ENCODE measurements at places on chromosomes 12 and 14.

- DNase-seq, result no peak
These were observed 92.3 kb downstream of the NTF3 start for GRCh38 chr12:5524116-5524768.

DNA sequence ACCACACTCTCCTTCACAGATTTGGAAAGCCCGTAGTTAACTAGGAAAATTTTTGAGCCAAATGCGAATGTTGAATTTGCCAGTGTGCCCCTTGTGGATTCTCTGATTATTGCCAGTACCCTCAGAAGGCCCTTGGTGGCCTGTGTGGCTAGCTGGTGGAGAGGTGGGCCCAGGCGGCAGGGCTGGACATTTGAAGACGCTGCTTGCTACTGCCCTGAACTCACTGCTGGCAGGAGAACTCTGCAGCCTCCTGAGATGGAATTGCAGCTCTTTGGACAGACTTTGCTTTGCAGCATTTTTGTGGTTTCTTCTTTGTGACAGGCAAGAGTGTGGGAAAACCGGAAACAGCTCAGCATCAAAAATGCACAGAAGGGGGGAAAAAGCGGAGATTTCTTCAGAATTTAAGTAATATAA is 97.6 kb downstream of the TGFB3 start:
- DNase-seq, result no peak

DNA sequence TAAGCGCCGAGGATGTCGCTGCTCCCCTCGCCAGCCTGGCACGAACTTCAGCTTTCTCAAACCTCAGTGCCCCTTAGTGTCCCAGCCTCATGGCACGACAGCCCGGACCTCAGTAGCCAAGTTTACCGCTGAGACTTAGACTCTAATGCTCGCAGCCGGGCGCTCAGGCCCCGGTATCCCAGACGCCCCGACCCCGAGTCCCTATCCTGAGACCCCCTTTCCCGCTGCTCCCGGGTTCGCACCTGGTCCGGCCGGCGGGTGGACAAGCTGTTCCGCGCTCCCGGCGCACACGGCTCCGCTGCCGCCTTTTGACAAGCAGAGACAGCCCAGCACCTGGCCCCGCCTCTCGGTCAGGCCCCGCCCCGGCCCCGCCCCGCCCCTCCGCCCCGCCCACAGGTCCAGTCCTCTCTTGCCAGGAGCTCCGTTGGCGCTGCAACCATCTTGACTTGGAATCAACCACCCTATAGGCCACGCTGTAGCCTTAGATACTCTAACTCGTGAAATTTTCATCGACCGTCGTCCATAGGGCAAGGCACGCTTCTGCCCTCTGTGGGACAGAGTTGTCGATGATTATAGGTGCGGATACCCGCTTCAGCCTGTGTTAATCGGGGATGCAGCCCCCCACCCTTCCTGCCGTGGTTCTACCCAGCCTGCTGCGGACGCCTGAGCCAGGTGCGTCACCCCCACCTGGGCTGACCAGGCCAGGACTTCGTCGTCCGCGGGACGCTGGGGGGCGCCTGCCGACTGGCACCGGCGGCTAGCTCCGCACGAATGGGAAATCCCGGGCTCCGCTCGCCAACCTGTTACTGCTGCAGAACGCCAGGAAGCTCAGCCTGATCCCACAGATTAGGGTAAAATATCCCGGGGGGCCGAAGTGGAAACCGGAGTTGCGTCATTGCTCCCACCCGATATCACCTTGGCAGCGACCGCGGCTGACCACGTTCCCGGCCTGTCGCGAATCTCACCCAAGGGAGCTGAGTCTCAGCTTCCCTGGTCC is at the start of gene VDR:
VDR (minus strand) TSS at position 282 of the 997 bp plus-strand sequence. CDS start 25,881 bp downstream, outside the sequence.
- peak; percentile 56 for DNase-seq

DNA sequence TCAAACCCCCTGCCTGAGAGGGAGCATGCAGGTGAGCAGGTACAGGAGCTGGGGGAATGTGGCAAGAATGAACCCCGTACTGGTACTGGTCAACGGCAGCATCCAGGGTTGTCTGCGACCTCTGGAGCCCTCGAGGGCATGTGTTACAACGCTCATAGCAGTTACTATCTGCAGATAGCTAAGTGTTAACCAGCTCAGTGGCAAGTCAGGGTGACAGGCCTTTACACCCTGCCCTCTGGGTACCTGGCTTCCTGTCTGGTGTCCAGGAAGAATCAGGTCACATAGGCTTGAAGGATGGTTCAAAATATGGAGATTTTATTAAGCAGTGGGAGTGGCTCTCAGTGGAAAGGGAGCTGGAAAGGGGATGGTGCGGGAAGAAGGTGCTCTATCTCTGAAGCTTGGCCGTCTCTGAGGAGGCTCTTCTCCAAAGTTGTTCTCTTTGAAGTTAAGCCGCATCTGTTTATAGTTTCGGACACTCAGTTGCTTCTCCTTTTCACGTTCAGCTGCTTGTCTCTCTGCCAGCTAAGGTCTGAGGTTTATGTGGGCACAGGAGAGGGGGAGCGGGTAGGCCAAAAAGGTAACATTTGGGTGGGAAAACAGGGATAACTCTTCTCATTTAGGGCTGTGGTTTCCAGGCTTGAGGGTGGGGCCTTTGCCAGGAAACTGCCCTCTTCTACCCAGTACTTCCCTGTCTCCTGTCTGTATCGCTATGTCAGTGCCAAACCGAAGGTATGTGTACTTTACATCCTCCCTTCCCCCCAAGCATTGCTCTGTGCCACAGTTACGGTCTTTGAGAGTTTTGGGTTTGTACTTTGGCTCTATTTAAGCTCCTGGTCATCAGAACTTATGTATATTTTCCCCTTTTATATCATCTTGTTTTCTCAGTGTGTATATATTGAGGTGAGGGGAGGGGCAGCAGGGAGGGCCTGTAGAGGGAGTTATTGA is 305.8 kb downstream of the RGS6 start:
- DNase-seq, result no peak

GRCh38 chr12:115620816-115621215 is 656.7 kb downstream of the MED13L start:
- DNase-seq, result no peak

GRCh38 chr12:3379079-3379478 is 111.9 kb upstream of the PRMT8 start:
- no peak for DNase-seq

GRCh38 chr12:122205053-122205925 is 1.8 kb downstream of the B3GNT4 start:
- no peak for DNase-seq

GRCh38 chr14:22252686-22253085 is 336.3 kb downstream of the DAD1 start:
- DNase-seq, result no peak

GRCh38 chr12:66538970-66539369 is 139.9 kb downstream of the GRIP1 start:
- DNase-seq, result no peak

GRCh38 chr14:106737021-106737420 is 1210.6 kb downstream of the TMEM121 start:
- DNase-seq, result peak; percentile 40

- DNase-seq, result peak; percentile 80
These were observed 28.0 kb downstream of the NELL2 start for GRCh38 chr12:44847888-44848702.

- no peak for DNase-seq
These were observed 79.8 kb downstream of the ADGRD1 start for GRCh38 chr12:131033486-131033885.

- no peak for DNase-seq
These were observed 134.2 kb downstream of the NTF3 start for GRCh38 chr12:5565933-5566599.

DNA sequence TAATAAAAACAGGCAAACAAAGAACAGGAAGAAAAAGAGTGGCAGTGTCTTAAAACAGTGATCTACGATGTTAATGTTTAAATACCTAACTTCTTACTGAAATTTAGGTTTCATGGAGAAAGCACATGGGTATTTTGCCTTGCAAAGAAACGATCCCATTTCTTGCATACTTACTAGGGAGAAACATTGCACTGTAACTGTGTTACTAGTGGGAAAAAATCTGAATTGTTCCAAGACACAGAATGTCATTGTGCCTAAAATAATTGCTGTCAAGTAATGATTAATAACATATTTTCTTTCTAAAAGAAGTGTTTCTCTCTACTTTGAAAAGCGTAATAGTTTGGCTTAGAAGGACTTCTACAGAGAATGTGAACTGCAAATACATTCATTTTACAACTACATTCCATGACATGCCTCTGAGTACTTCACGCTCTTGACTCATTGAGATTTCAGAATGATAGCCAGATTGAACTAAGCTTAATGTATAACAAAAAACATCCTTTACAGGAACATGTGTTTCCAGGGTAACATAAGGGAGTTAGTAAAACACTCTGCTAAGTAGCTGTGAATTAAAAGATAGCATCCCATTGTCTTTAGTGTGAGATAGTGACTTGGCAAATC is 256.2 kb upstream of the CPNE8 start:
- DNase-seq, result no peak

- no peak for DNase-seq
These were observed 14.4 kb upstream of the NTF3 start for GRCh38 chr12:5417500-5417899.

DNA sequence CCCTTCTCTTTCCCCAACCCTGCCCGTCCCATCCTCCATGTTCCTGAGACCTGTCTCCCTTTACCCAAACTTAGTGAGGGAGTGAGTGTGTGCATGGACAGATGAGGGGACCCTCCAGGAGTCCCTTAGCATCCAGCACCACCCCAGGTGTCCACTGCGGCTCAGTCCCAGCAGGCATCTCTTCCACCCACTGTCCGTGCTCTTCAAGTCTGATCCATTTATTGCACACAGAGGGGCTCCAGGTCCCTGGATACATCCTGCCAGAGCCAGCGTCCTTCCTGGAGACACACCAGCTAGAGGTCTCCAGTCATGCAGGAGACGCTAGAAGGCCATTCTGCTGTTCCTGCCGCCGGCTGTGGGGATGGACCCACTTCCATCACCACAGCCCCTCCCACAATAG is 239.2 kb downstream of the ADGRD1 start:
- DNase-seq, result no peak

DNA sequence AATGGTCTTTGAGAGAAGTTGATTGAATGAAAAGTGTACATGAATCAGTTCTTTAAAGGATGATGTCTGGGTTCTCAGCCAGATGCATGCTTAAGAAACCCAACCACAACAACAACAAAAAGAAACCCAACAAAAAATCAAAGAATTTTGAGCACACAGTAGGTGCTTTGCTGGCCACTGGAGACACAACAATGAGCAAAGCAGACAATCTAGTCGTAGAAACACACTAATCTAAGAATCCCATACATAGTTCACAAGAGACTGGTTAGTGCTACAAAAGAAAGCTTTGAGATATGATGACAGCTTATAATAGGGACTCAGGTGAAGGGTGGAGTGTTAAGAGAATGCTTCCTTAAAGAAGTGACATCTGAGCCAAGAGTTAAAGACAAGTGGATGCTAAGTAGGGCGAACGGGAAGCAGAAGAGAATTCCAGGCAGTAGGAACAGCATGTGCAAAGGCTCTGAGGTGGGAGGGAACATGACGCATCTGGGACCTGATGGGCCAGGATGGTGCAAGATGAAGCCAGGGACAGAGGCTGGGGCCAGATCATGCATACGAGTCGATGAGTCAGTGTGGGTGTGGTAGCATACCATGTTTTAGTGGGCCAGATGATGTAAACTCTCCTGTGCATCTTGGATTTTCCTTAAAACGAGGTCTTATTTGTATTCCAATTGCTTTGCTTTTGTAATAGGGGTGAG is 4.6 kb upstream of the HIP1R start:
- no peak for DNase-seq

DNA sequence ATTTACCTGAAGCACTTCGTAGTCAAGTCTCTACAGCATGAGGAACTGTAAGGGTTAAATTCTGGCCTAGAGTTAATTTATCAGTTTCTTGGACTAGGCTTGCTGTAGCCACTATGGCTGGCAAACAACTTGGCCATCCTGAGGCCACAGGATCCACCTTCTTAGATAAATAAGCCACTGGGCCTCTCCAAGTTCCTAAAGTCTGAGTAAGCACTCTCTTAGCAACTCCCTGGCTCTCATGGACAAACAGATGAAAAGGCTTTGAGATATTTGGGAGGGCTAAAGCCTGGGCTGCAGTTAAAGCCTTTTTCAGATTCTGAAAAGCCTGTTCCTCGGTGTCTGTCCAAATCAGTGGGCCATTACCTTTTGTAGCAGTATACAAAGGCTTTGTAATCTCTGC is 675.0 kb downstream of the TMEM121 start:
- DNase-seq, result no peak

- DNase-seq, result no peak
These were observed 109.6 kb downstream of the DYRK2 start for GRCh38 chr12:67758119-67758518.

- DNase-seq, result no peak
These were observed 147.0 kb upstream of the FRMD6 start for GRCh38 chr14:51504669-51505068.

DNA sequence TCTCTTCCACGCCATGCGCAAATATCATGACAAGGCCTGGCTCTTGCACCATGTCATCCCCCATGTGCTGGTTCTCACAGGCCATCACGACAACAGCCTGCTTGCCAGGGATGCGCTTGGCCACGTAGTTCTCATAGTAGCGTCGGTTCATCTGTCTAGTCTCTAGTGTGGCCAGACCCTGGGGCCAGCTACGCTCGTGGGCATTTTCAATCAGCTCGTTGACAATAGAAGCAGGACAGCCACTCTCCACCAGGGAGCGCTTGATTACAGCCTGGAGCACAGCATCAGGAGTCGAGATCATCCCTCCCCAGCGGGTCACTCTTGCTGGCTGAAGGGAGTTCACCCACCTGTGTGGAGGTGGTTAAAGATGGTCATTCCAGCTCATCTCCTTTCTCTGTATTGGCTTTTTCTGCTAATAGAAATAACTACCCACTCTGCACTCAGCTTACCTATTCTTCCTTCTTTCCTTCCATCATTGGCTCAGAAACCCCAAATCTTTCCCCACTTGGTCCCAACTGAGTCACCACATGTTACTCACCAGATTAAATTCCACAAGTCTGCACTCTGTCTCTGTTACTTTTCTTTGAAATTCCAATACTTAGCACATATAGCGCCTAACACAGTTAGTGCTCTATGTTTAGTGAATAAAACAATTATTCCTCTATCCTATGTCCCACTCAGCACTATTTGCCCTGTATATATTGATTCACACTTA is 15.1 kb downstream of the RNF41 start:
- no peak for DNase-seq

GRCh38 chr14:68794851-68795596 is 2.2 kb upstream of the ZFP36L1 start:
- no peak for DNase-seq
